CD4-positive, alpha-beta memory T cell (primary cell): ENCODE measurements at places on chromosomes 12 and 14. TPM values are rescaled to one million over a fixed set of nuclear protein-coding genes. Genes with fewer than 3 reads are reported as not detected.

DNA sequence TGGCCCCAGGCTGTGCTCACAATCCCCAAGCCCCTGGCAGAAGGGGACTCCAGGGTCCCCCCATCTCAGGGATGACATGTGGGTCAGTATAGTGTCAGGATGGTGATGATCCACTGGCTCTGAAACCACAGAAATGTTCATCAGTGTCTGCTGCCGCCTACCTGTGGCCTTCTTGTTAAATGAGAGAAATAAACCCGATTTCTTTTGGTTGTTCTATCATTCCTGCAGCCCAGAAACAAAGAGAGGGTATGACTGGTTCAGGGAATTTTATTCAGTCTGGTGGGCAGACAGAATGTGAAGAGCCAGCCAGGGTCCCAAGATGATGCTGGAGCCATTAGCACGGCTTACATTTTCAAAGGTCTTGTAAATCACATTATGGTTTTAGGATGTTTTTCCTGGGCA lies 86.6 kb downstream of the CRADD start:
- no peak for DNase-seq

DNA sequence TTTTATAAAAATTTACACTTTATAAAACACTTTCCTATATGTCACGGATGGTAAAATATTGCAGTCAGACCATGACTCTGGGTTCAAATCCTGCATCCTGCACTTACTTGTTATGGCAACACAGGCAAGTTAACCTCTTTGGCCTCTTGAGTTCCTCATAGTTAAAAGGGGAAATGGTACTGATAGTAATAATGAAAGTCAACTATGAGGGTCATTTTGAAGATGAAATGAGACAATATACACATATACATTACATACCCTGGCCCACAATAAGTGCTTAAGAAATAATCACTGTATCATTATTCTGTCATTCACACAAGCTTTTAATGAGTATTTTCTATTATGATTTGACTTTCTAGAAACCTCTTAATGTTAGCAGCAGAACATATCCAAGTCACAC lies 64.4 kb downstream of the C12orf42 start:
- DNase-seq: no peak

The SLC10A1 gene
- not detected for polyA plus RNA-seq

The NINJ2 gene
- 25.5 TPM for polyA plus RNA-seq

The AKAP3 gene
- polyA plus RNA-seq: 0.60 TPM

The GLT8D2 gene
- polyA plus RNA-seq: not detected

GRCh38 chr14:54652188-54652587 lies 85.3 kb downstream of the SAMD4A start:
- no peak for DNase-seq

GRCh38 chr14:29671034-29671433 lies 256.6 kb downstream of the PRKD1 start:
- no peak for DNase-seq

The TAS2R46 gene
- polyA plus RNA-seq: not detected

GRCh38 chr14:94570440-94570839 lies 9.2 kb downstream of the SERPINA4 start:
- DNase-seq: no peak

The RNF212B gene
- polyA plus RNA-seq: not detected
